Tibial artery (tissue), 4 donors: ENCODE measurements at places on chromosomes 4 and X.

DNA sequence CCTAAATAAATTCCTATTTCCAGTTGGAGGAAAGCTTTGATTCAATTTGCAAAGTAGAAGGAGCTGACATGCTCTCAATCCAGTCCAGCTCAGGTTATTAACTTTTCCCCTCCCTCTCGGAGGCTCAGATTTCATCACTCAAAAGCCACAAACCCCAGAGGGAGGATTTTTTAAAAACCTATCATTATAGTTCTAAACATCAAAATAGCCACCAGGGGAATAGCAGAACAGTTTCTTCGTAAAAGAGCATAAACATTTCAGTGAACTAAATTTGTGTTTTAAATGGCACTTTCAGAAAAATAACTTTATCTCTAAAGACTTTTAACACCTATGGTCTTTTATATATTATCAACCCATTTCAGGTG lies 8.8 kb downstream of the GPRIN3 start:
- DNase-seq = no peak

GRCh38 chrX:78104447-78105176 lies 564 bp downstream of the PGK1 start:
- peak; percentile 57 for DNase-seq

GRCh38 chr4:1192493-1193205 lies 20.3 kb upstream of the SPON2 start:
- peak; percentile 28 for DNase-seq

GRCh38 chrX:19689170-19689779 lies 174.0 kb upstream of the MAP3K15 start:
- no peak for DNase-seq

GRCh38 chrX:19514791-19515614 lies at the start of gene MAP3K15:
Gene MAP3K15 (minus strand): TSS chrX:19515508. CDS start chrX:19515261, 247 bp downstream.
- peak; percentile 60 for DNase-seq

DNA sequence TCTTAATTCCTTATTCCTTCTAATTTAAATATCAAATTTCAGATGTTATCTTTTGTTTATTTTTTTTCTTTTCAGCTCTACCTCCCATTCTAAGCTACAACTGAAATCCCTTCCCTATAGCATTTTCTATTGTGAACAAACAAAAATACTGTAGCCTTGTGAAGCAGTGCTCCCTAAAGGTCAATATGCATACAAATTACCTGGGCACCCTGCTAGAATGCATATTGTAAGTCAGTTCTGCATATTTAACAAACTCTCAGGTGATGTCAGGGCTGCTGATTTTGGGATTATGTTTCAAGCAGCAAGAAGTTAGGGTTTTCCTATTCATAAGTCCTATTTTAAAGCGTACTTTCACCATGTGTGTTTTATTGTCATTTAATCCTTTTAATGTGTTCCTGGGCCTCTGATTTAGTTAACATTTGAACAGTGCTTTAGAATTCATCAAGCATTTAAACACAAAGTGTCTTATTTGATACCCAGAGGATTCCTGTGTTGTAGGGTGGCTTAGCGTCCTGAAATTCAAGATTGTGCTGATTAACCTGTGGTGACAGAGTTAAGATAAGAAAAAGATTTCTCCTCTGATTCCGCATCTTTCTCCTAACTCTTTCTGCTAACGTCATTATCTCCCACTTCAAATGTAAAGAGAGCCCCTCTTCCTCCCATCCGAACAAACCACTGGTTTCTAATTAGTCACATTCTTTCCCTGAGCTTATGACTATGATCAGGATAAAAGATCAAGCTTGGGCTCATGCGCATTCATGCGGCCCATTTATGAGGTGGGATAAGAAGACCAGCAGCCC lies 221.3 kb downstream of the ANK2 start:
- DNase-seq = no peak
